ENCODE measurements at places on chromosomes 12 and 14.

DNA sequence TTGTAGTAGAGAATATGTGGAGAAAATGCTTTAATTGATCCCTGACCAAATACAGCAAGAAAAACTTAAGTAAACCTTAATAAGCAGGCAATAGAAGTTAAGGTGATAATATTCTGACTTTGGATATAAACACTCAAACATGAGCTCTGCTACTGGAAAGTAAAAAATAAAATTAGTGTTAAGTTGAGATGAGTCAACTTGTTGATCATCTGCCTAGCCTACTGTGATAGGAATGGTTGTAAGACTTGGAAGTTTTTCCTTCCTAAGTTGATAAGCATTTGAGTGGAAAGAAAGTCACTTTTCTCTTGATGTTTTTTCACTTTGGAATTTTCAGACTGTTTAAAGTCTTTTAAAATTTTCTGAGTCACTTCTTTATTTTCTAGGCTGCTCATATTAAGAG lies 26.0 kb downstream of the ADIPOR2 start:
- DNase-seq = no peak

DNA sequence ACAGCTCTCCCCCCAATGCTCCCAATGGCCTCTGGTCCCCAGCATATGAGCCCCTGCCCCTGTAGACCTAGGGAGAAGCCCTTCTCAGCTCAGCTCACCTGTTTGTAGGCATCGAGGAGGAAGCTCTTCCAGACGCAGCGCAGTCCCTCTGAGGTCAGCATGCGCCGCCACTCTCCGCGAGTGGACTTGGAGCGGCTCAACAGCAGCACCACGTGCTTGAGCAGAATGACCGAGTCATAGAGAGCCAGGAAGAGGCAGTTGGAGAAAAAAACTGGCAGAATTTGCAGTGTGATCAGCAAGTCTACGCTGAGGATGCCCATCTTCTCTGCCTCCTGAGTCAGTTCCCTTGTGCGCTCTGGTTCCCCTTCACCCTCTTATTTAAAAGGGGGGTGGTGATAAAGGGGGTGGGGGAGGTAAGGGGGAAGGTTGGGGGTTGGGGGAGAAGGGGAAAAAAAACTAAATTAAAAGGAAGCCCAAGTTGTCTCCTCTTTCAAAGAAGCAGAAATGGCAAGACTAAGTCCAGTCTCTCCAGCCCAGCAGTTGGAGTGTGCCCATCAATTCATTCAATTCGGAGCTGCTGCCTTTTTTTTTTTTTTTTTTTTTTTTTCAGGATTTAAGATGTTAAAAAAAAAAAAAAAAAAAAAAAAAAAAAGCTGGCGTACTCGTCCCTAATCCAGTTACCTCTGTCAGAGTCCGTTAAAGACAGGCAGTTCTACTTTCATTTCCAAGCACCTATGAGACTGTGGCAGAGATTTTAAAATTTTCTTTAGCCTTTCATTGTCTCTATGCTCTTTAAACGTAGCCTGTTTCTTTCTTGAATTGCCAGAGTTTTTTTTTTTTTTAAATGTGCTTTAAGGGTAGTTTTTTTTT lies at the start of gene DIO2:
TSS of gene DIO2 (minus strand) at position 352 of the 870 bp plus-strand sequence. CDS start at position 320, 32 bp downstream.
- no peak for DNase-seq

GRCh38 chr14:23364164-23365035 lies 572 bp downstream of the EFS start:
- DNase-seq = no peak

- DNase-seq = no peak
Observed at GRCh38 chr14:53630336-53630735, 326.3 kb downstream of the BMP4 start.

- no peak for DNase-seq
Observed at GRCh38 chr12:124543590-124544310, 23.7 kb downstream of the NCOR2 start.

GRCh38 chr14:68157971-68158371 lies 338.4 kb downstream of the RAD51B start:
- no peak for DNase-seq

GRCh38 chr12:24361877-24362580 lies 412.6 kb upstream of the SOX5 start:
- no peak for DNase-seq

GRCh38 chr12:119804011-119804641 lies 73.0 kb downstream of the CIT start:
- peak; percentile 61 for DNase-seq

DNA sequence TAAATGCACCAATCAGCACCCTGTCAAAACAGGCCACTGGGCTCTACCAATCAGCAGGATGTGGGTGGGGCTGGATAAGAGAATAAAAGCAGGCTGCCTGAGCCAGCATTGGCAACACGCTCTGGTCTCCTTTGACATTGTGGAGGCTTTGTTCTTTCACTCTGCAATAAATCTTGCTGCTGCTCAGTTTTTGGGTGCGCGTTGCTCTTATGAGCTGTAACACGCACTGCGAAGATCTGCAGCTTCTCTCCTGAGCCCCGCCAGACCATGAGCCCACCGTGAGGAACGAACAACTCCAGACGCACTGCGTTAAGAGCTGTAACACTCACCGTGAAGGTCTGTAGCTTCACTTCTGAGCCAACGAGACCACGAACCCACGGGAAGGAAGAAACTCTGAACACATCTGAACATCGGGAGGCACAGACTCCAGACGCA lies 8.4 kb upstream of the PIANP start:
- no peak for DNase-seq

- DNase-seq = no peak
Observed at GRCh38 chr14:84927096-84927827, 602.7 kb upstream of the FLRT2 start.

- DNase-seq = no peak
Observed at GRCh38 chr12:63814146-63814772, 30.2 kb upstream of the SRGAP1 start.

- no peak for DNase-seq
Observed at GRCh38 chr14:77264466-77265186, 6.4 kb downstream of the NGB start.

DNA sequence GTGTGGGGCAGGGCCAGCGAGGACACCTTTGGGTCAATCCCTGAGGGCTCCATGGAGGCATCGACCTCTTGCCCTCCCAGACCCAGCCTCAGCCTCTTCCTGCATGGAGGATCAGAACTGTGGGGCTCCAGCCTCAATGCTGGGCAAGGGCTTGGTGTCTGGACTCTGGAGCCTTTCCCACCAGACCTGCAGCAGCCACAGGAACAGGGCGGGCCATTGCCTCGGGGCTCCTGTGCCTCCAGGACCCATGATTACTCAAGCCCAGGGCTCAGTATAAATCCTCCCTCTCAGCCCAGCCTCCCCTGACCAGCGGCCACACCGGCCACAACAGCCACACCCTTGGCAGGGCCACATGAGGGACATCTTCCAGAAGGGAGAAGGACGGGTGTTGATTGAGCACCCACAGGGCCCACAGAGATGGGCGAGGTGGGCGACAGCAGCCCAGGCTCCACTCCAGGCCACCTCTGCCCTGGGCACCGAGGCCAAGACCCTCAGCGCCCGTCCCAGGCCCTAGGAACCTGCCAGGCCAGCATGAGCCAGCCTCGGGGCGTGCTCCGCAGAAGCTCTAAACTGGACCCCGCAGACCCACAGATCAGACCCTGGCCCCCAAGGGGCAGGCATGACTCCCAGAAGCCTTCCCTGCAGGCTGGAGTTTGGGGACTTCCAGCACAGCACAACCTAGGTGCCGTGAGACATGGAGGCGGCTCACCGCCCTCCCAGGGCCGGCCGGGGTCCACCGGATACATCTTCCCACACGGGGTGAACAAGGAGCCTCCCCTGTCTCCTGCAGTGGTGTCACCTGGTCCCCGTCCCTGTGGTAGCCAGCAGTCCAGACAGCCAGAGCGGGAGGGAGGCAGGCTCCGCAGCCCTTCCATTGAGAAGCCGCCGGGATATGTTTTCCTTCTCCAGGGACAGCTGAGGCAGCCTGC lies 25.1 kb downstream of the NCOR2 start:
- no peak for DNase-seq

DNA sequence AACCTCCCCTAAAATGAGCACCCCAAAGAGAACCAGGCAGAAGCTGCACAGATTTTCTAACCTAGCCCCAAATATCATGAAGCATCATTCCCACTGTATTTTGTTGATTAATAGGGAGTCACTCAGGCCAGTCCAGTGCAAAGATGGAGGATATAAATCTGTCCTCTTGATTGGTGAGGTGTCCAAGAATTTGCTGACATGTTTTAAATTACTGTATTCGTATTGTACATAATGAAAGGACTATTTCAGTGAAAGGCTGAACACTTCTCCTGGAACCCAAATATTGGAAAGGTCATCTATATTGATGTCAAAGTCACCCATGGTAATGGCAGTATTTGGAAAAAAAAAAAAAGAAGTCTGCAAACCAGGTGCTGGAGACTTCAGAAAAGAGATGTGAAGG lies 477.5 kb downstream of the RMST start:
- DNase-seq = no peak

- DNase-seq = no peak
Observed at GRCh38 chr12:102452605-102453004, 27.8 kb downstream of the IGF1 start.

DNA sequence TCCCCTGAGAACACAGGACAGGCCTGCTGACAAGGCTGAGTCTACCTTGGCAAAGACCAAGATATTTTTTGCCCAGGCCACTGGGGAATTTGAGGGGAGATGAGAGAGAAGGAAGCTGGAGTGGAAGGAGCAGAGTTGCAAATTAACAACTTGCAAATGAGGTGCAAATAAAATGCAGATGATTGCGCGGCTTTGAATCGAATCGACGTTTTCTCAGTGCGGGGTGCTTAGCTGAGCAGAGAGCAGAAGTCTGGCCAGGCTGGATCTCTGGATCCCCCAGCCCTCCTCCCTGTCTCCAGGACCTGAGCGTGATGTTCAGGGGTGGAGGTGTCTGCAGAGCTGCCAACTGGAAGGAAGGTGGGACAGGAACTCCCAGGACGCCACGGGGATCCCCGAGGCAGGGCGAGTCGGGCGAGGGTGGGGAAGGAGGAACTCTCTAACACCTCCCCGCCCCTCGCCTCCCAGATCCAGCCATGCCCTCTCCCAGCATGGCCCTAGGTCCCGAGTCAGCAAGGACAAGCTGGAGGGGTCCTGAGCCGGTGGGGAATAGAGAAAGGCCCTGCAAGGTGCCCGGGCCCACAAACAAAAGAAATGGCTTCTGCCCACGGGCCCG lies 527 bp upstream of the CARMIL3 start:
- no peak for DNase-seq

GRCh38 chr12:94793191-94793595 lies 142.8 kb upstream of the TMCC3 start:
- no peak for DNase-seq

- DNase-seq = no peak
Observed at GRCh38 chr12:103368167-103368566, 127.6 kb downstream of the C12orf42 start.

- DNase-seq = no peak
Observed at GRCh38 chr14:90629471-90629870, 186.8 kb downstream of the TTC7B start.

DNA sequence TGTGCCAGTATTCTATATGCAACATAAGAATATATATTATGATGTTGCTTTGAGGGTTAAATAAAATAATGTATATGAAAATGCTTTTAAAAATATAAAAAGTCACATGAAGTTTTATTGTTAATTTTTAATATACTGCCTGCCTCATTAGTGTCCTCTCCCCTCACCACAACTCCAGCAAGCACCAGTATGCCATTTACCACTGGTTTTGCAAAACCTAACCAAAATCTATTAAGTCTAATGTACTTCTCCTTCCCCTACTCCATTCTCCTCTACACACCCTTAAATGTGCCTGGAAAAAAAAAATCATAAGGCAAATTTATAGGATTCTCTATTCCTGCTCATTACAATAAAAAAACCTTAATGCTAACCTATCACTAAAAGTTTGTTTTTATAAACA lies 24.0 kb upstream of the GNG2 start:
- no peak for DNase-seq

GRCh38 chr12:105485321-105485910 lies 154.9 kb downstream of the C12orf75 start:
- no peak for DNase-seq

GRCh38 chr12:76706101-76706500 lies 57.8 kb upstream of the ZDHHC17 start:
- no peak for DNase-seq

DNA sequence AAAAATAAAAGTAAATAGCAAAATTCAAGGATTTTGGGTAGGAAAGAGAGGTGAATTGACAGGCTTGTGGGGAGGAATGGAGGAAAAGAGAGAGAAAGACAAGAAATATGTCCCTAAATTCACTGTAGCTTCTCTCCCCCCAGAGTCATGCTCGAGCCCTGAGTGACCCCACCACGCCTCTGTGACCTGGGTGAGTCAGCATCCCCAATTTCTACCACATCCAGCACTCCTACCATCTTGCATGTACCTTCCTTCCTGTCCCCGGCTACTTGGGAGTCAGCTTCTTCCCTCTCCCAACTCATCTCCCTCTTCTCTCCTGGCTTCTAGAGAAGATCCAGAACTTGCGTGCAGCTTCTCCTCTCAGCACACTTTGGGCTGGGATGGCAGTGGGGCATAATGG lies 9.8 kb downstream of the ZNF219 start:
- DNase-seq = no peak

GRCh38 chr12:2453761-2454090 lies 341.0 kb upstream of the FKBP4 start:
- DNase-seq = no peak

- no peak for DNase-seq
Observed at GRCh38 chr14:76828339-76829012, 2.3 kb downstream of the LRRC74A start.

DNA sequence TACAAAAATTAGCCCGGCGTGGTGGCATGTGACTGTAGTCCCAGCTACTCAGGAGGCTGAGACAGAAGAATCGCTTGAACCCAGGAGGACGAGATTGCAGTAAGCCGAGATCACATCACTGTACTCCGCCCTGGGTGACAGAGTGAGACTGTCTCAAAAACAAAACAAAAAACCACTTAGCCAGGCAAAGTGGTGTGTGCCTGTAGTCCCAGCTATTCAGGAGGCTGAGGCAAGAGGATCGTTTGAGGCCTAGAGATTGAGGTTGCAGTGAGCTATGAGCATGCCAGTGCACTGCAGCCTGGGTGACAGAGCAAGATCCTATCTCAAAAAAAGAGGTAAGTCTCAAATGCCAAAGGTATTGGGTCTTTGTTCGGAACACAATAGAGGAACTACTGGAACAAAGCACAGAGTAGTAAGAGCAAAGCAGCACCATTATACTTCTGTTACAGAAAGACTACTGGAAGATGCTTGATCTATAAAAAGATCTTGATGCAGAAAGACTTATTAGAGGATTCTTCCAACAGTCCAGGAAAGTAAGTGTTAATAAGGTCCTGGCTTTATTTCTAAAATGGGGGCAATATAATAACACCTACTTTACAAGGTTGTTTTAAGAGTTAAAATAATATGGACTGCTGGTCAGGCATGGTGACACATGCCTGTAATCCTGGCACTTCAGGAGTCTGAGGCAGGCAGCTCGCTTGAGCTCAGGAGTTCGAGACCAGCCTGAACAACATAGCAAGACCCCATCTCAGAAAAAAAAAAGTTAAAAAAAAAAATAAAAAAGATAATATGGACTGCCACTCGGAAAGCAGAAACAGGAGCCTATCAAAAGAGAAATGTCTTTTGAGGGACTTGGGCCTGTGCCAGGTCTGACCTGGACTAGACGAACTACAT lies 29.9 kb downstream of the BTBD7 start:
- no peak for DNase-seq

Data from HuH-7.5 (cell line).